Stimulated activated CD4-positive, alpha-beta T cell treated with anti-CD3 and anti-CD28 coated beads, Interleukin-15, amount 100 ng/mL, for 1 hour (primary cell): ENCODE measurements at places on chromosomes 6 and 20.

DNA sequence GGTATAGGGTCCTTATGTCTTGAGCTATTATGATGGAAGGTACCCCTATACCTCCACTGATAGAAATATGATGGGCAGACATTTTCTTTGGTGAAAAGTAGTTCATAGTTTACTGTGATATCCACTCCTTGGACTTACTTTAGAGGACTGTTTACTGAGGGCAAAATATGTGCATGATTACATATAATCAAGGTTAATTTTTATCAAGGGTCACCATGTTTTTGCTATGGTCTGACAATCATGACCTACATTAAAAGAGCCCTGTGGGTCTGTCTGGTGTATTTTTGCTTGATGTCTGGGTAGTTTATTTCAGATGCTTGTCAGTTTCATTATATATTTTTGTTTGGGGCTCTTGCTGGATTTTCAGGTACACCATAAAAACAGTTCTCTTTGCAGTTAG is 40.1 kb downstream of the CDKAL1 start:
- DNase-seq, result no peak

- DNase-seq, result no peak
Observed at GRCh38 chr6:142378138-142378875, 76.5 kb downstream of the ADGRG6 start.

GRCh38 chr20:41095110-41095969 is 42.0 kb upstream of the PLCG1 start:
- DNase-seq, result peak; percentile 18

DNA sequence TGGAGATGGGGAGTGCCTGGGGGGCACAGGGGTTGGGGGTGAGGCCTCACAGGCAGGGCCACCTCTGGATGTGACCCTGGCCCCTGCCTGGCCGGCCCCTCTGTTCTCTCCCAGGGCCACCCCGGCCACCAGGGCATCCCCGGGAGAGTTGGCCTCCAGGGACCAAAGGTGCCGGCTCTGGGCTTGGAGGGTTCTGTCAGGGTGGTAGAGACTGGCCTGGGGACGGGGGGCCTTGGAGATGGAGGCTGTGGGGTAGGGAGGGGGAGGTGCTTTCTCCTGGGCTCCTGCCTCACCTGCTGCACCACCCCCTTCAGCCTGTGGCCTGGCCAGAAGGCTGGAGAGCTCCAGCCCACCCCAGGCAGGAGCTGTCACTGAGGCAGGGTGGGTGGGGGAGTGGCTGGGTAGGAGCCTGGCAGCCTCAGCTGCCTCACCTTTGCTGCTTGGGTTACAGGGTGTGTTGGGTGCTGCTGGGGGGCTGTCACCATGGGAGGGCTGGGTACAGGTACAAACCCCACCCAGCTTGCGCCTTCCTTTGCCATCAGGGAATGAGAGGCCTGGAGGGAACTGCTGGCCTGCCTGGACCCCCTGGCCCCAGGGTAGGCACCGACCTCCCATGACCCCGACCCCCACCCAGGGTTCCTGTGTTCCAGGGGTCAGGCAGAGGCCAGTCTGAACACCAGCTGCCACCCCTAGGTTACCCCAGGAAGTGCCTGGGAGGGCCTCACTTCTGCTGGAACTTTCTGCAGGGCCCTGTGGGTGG is 32.7 kb downstream of the COL20A1 start:
- DNase-seq, result no peak

DNA sequence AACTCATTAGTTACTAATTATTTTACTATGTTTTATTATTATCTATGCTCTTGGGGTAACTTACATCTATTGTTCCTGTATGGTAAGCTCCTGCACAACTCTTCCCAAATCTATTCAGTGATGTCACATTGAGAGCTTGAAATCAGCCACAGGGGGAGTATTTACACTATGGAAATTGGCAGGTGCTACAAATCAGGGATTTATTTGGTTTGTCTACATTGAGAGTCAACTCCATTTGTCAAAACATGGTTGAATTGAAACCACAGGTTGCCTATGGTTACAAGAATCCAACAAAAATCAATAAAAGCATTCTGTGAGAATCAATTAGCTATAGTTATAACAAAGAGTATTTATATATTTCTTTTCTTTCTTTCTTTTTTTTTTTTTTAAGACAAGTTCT is 3.9 kb upstream of the FITM2 start:
- DNase-seq, result no peak

DNA sequence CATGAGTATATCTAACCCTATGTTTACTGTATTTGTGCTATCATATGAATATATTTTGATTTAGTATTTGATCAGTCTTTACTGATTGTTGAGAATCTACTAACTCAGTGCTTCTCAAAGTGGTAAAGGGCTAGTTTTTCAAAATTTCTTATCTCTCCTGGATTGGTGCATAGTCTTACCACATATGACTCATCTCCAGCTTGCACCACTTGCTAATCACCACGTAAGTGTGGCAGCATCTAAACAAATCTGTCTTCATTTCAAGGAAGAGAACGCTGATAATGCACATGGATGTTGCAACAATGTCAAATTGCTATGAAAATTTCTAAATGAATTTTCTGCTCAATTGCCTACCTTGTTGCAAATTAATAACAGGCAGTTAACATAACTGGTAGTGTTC is 299.5 kb downstream of the PAX1 start:
- no peak for DNase-seq

DNA sequence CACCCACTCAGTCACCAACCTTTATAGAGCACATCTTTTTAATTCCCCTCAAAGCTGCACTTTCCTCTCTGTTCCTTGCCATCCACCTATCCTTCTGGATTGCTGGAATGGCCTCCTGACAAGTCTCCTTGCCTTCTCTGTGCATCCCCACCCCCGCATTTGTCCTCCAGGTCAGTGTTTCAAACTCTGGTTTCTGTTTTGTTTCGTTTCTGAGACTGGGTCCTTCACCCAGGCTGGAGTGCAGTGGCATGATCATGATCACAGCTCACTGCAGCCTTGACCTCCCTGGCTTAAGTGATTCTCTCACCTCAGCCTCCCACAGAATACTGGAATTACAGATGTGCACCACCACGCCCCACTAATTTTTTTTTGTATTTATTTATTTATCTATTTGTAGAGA is 96.2 kb downstream of the PLCB1 start:
- DNase-seq, result no peak

GRCh38 chr6:156992020-156992804 is 215.0 kb downstream of the ARID1B start:
- DNase-seq, result no peak
